ENCODE measurements at places on chromosomes 11 and 22. TPM values are rescaled to one million over a fixed set of nuclear protein-coding genes. Genes with fewer than 3 reads are reported as not detected.

Gene HTR3B
- 0.10 TPM for total RNA-seq

Gene DEUP1
- not detected for total RNA-seq

Gene CYTH4
- 40.3 TPM for total RNA-seq

Gene MUC6
- total RNA-seq, result not detected

Measured in activated B cell treated with CpG ODN at 0.5 μM for 24 hours (primary cell).